NCI-H187 treated with DMSO at 0.1 percent for 48 hours (cell line): ENCODE measurements at places on chromosomes 3 and 15.

GRCh38 chr3:11808231-11808630 lies 38.5 kb downstream of the TAMM41 start:
- no peak for DNase-seq

- DNase-seq: no peak
Observed at GRCh38 chr3:35777563-35778554, 138.5 kb downstream of the ARPP21 start.

GRCh38 chr3:5220193-5220592 lies 32.7 kb downstream of the EDEM1 start:
- DNase-seq: no peak

GRCh38 chr3:134483195-134483900 lies 2.4 kb downstream of the ANAPC13 start:
- no peak for DNase-seq

GRCh38 chr15:73119478-73119877 lies 67.2 kb downstream of the NEO1 start:
- DNase-seq: no peak

DNA sequence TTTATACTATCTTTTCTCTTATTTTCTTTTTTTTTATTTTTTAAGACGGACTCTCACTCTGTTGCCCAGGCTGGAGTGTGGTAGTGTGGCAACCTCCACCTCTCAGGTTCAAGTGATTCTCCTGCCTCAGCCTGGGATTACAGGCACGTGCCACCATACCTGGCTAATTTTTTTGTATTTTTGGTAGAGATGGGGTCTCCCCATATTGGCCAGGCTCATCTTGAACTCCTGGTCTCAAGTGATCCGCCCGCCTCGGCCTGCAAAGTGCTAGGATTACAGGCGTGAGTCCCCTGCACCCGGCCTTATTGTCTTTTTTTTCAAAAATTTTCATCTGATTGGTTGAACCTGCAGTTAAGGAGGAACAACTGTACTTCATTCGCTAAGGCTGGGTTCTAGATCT lies 21.8 kb downstream of the ABHD2 start:
- no peak for DNase-seq

GRCh38 chr3:110576960-110577359 lies 494.7 kb upstream of the NECTIN3 start:
- no peak for DNase-seq

GRCh38 chr15:84798436-84798946 lies 18.7 kb upstream of the ALPK3 start:
- DNase-seq: no peak

GRCh38 chr15:62242999-62243398 lies 77.9 kb upstream of the C2CD4B start:
- DNase-seq: no peak

GRCh38 chr3:43950775-43951174 lies 260.0 kb downstream of the ABHD5 start:
- no peak for DNase-seq

DNA sequence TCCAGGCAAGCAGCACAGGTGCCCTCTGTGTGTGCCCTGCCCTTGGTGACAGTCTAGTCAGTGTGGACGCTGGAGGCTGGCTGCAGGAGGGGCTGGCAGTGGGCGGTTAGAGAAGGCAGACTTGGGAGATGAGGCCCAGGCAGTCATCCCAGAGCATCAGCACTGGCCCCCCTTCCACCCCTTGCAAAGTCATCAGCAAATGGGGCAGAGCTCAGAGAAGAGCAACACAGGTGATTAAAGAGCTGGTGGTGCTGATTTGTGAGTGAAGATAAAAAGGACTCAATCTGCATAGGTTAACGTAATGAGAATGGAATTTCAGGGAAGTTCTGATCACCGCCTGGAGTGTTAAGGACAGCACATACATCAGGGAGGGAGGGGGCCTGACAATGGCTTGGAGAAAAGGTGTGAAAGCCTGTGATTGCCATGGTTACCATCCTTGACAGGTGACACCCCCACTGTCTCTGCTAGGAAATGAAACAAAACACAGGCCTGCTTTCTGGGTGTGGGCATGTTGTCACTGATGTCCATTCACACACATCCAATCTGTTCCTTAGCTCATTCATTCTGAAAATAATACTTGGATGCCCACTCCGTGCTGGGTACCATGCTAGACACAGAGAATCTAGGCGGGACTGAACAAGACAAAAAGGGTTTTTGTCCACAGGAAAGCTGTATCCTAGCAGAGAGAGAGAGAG lies 269.6 kb upstream of the ST8SIA2 start:
- no peak for DNase-seq

DNA sequence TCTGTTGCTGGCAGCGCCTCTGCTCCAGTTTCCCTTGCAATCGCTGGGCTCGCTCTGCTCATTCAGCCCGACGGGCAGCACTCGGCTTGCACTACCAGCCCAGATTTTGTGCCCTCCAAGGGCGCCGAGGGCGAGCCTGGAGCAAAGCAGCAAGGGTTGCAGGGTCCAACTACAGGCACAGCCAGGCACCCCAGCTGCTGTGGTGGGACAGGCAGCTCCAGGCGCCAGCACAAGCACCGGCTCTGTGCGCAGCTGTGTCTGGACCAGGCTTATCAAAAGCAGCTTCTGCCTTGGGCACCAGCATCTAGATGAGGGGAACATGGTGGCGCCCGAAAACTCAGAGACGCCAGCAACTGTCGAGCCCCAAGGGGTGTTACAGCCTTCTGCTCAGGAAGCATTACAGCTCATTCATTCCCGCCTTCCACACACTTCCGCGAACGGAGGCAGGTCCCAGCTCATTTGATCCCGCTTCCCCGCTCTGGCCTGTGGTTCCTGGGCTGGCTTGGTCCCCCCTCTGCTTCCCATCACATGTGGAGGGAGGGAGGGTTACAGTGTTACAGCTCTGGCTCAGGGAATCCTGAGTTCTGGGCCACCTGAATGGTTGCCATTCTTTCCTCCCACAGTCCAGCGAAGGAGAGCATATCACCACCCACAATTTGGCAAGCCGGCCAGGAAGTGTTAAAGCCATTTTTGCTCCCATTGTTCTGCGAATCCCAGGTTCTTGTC lies 409.9 kb upstream of the ALCAM start:
- no peak for DNase-seq

DNA sequence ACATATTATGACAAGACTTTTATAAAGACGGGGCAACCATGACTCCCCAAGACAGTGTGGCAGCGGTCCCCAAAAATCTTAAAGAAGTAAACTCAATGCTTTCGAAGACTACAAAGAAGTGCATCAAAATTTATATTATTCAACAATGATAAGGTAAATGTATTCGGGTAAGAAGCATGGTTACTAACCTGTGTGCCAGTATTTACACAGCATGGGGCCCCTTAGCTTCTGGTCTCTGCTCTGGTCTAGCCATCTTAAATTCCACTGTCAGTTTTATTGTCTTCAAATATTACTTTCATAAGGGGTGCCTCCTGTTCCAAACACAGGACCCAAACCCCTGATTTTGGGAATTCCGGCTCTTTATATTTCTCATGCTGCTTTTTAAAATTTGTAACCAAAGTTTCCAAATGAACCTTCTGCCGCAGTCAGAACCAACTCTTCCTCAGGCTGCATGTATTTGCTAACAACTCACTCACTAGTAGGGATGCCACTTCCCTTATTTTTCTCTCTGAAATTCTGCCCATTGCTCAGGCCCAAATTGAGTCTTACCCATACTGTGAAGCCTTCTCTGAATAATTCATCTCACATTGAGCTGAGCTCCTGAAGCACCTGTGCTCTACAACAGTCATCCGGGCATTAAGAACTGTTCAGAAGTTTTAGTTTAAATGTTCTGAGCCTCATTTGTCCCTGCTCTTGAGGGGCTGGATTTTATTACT lies 1.2 kb downstream of the TTC23 start:
- no peak for DNase-seq

DNA sequence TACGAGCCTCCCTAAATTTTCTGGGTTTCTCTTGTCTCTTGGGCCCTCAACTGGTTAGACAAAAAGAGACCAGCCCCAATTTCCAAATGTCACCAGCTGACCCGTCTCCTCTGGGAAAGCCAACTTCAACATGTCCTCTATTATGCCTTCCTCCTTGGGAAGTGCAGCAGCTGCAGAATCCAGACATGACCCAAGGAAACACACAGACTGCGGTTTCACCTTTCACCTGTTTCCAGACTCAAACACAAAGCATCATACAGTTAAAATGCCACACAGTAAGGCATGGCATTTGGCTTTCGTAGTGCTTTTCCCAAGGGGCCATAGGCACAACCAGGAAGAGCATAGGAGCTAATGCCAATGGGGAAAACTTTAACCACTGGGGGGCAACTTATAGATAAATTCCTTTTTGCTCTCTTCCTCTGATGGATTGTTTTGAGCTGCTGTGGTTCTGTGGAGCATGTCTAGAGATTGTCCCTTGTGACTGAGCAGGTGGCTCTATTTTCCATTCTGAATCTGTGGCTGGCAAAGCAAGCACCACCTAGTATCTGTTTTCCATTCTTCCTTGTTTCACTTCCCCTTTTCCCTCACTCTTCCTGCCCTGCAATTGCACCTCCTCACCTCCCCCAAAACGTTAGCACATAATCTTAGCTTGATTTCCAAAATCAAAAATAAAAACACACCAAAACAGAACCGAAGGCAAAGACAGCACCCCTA lies 49.3 kb downstream of the HHLA2 start:
- peak; percentile 47 for DNase-seq

DNA sequence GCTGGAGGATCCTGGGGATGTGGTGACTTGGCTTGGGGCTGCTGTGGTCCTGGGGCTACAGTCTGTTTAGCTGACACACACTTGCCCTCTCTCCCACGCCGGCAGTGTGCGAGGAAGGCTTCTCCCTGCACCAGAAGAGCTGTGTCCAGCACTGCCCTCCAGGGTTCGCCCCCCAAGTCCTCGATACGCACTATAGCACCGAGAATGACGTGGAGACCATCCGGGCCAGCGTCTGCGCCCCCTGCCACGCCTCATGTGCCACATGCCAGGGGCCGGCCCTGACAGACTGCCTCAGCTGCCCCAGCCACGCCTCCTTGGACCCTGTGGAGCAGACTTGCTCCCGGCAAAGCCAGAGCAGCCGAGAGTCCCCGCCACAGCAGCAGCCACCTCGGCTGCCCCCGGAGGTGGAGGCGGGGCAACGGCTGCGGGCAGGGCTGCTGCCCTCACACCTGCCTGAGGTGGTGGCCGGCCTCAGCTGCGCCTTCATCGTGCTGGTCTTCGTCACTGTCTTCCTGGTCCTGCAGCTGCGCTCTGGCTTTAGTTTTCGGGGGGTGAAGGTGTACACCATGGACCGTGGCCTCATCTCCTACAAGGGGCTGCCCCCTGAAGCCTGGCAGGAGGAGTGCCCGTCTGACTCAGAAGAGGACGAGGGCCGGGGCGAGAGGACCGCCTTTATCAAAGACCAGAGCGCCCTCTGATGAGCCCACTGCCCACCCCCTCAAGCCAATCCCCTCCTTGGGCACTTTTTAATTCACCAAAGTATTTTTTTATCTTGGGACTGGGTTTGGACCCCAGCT lies 2.9 kb upstream of the FES start:
- no peak for DNase-seq

DNA sequence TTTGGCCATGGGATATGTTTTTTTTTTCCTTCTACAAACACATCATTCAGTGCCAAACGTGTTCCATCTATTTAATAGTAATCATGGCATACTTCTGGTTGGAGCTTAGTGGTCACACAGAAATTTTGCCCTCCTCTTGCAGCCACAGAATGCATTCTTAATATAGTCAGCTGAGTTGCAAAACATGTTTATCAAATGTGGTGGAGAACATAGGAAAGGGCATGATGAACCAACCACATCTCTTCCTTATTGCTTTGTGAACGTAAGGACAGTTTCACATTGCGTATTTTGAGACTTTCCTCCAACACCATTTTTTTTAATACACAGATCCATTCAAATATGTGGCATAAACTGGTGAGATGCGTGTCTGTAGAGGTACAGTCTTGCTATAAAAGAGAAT lies 106.8 kb downstream of the BBX start:
- no peak for DNase-seq

DNA sequence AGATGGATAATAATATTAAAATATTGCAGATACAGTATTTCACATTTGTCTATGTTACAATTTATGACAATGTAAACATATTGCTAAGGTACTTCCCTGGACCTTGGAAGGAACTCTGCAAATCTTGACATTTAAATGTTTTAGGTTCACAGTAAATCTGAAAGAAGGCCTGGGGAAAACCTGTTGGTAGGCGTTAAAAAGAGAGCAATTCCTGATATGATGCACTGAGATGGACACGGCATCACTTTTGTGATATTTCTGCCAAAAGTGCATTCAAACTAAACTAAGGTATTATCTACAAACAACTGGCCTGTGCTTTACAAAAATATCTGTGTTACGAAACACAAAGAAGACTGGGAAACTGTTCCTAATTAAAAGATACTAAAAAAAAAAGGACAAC lies 6.1 kb upstream of the TP63 start:
- DNase-seq: no peak

DNA sequence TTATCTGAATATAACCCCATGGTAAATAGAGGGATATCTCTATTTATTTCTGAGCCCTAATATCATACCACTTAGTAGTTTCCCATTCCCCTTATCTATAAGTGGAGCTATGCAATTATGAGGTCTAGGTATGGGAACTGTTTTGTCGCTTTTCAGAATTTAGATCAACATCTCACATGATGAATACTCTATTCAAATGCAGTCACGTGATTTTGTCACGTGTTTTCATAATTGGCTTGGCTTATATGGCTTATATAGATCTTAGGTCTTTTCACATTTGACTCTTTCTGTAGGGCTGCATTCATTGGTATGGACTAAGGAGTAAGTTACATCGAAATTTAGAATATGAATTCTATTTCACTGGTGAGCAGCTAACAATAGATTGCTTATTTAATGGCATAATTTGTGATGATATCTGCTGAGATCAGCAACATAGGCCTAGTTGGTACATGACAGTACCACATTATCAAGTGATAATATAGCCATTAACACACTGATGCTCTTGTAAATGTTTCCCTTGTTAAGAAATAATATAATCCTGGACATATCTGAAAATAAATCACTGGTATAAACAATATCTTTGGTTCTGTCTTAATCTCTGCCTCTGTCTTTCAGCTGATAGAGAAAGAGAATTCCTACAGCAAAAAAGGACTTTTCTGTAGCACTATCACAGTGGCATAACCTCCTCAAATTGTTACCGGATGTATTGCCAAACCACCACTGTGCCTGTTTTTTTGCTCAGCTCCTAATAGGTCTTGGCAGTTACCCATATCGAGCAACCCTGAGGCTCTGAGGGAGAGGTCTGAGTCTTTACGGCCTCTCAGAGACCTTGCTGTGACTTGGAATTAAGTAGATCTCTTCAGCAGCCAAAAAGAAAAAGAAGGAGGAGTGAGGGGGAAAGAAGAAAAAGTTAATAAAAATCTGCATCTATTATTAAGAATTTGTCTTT lies 357.1 kb downstream of the ZPLD1 start:
- no peak for DNase-seq

GRCh38 chr3:105829229-105829628 lies 39.6 kb downstream of the CBLB start:
- no peak for DNase-seq
